ENCODE measurements at places on chromosomes 12 and 14.

DNA sequence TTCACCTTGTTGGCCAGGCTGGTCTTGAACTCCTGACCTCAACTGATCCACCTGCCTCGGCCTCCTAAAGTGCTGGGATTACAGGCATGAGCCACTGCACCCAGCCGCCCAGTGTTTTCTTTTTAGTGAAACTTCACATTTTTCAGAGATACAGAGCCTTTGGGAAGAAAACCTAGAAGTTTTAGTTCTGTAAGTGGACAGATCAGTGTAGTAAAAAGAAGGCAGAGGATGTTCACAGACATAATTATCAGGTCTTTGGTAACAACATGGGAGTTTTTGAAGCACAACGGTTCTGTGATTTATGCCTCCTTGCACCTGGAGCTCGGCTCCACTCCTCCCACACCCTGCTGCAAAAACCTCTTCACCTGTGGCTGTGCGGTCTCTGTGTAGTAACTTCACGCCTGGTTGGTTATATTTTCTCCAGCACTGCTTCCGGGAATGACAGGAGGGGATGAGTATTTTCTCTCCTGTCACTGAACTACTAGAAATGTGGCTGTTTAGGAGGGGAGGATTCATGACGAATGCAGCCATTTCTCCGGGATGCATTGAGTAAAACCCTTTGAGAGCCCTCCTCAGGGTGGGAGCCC is 67.0 kb downstream of the ARF6 start:
- DNase-seq, result no peak

DNA sequence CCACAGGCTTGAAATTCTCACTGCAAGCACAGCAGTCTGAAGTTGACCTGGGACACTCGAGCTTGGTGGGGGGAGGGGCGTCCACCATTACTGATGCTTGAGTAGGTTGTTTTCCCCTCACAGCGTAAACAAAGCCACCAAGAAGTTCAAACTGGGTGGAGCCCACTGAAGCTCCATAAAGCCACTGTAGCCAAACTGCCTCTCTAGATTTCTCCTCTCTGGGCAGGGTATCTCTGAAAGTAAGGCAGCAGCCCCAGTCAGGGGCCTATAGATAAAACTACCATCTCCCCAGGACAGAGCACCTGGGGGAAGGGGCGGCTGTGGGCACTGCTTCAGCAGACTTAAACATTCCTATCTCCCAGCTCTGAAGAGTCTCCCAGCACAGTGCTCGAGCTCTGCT is 31.7 kb upstream of the ST8SIA1 start:
- no peak for DNase-seq

- no peak for DNase-seq
Observed at GRCh38 chr12:79266343-79267144, 402.0 kb downstream of the SYT1 start.

DNA sequence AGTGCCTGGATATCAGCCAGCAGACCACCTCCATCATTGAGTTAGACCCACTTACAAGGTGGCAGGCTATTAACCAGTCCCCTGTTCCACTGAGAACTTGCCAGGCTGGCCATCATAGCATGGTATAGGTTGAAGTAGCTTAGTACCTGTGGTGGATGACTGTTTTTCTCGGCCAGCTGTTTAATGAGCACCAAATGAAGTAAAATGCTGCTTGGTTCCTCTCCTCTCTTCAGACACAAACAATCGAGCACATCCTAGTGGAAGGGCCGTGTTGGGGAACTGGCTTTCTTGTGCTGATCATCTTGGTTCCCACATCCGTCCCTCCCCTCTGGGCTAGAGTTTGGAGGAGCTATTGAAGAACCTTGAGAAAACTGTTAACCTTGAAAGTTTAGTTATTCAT is 486.2 kb downstream of the RAD51B start:
- DNase-seq, result no peak

DNA sequence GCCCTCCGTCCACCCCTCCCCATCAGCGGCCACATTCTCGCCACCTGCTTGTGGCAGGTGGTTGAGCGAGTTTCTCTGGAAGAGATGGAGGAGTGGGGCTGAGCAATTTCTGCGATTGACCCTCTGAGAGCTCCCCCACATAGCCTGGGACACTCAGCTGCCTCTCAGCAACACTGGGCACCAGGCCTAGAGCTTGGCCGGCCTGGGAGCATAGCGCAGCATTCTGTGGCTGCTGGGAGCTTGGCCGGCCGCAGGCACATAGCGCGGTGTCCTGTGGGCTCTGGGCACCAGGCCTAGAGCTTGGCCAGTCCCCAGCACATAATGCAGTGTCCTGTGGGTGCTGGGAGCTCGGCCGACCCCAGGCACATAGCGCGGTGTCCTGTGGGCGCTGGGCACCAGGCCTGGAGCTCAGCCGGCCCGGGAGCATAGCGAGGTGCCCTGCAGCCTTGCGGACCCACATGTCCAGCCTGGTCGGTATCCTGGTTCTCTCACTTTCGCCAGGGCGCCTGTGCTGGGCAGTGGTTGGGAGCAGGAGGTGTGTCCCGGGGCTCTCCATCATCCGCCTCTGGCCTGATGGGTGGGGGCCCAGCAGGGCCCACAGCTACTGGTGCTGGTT is 43.8 kb downstream of the LRCOL1 start:
- DNase-seq, result no peak

DNA sequence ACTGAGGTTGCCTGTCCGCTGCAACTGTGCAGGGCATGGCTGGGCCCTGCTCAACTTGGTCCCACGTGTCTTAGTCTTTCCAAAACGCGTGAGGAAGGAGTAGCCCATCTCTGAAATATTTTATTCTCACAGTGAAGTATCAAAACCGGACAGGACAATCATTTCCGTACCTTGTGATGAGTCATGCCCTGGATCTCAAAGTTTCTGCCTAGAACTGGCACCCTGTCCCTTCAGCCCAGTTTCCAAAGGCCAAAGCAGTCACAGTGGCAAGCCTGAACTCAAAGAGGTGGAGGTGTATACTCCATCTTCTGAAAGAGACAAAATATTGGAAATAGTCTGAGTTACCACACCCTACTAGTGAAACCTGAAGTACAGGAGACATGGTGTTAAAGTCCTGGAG is 28.5 kb upstream of the SRGAP1 start:
- DNase-seq, result no peak

DNA sequence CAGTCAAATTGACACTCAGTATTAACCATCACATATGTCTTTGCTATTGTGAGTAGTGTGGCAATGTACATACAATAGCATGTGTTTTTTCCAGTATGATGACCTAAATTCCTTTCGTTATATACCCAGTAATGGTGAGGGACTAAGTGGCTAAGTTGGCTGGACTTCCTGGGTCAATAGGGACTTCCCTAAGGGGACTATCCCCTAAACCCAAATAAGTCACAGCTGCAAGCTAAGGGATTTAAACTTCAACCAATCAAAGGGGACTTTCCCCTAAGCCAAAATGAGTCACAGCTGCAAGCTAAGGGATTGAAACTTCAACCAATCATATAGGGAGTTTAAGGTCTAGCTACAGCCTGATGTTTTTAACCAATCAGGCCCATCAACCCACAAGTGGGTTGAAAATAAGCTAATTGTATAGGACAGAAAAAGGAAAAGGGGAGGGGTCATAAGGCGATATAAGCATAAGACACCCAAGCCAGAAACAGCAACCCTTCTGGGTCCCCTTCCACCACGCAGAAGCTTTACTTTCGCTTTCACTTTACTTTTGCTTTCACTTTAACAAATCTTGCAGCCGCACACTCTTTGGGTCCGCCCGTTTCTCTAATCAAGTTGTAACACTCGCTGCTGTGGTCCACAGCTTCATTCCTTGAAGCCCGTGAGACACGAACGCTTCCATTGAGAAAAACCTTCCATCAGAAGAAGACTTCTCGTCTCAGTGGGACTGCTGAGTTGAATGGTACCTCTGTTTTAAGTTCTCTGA is 404.4 kb downstream of the FLRT2 start:
- DNase-seq, result no peak

- DNase-seq, result no peak
Observed at GRCh38 chr12:27672643-27673042, 23.6 kb upstream of the REP15 start.

GRCh38 chr14:92688434-92689375 is 59.7 kb downstream of the LGMN start:
- DNase-seq, result no peak

DNA sequence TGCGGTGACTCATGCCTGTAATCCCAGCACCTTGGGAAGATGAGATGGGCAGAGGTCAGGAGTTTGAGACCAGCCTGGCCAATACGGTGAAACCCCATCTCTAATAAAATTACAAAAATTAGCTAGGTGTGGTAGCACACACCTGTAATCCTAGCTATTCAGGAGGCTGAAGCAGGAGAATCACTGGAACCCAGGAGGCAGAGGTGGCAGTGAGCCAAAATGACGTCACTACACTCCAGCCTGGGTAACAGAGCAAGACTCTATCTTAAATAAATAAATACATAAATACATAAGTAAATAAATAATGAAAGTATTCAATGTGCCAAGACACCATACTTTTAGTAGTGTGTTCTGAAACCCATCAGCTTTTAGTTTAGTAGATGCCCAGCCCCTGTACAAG is 308.1 kb upstream of the FLRT2 start:
- DNase-seq, result no peak

- DNase-seq, result no peak
Observed at GRCh38 chr14:106455026-106455425, 928.6 kb downstream of the TMEM121 start.

GRCh38 chr14:71408362-71409030 is 501.2 kb downstream of the PCNX1 start:
- DNase-seq, result no peak

GRCh38 chr12:104709692-104710435 is 248.2 kb downstream of the SLC41A2 start:
- no peak for DNase-seq

DNA sequence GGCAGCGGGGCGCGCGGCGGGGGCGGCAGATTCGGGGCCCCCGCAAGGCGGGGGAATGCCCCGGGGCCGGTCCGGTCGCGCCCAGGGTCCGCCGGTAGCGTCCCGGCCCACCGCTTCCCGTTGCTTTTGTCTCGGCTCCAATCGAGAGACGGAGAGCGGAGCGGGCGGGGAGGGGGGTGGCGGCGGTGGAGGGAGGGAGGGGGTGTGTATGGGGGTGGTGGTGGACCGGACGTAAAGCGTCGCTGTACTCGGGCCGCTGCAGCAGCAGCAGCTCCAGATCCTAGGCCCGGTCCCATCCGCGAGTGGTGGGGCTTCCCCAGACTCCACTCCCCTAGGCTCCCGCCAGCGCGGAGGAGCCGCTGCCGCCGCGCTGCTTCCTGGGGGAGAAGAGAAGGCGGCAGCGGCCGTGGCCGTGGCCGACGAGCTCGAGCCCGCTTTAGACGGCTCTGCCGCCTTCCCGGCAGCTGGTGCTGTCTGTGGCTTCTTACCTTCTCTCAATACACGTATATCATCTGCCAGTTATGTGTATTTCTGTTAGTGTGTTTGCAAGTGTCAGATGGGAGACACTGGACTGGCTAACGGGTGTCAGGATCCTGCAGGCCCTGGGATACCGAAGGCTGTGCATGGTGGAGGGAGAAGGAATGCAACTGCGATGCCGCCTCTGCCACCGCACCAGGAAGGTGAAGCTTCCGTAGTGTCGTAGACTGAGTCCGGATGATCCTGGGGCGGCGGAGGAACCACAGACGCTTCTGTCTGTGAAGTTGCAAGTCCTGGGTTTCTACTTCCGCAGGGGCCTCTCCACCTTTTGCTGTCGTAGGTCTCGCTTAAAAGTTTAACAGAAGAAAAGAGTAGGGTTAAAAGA is 508 bp downstream of the CNOT2 start:
- DNase-seq, result peak; percentile 72

Data from AG08395 (cell line).